SJSA1 (cell line): ENCODE measurements at places on chromosomes 2 and 18. TPM values are rescaled to one million over a fixed set of nuclear protein-coding genes. Genes with fewer than 3 reads are reported as not detected.

Gene VWA3B
- not detected in 2 replicates for total RNA-seq

Gene RGPD4
- not detected in 2 replicates for total RNA-seq

Gene EPHA4
- total RNA-seq, result 1.3 and 2.7 TPM in 2 replicates

DNA sequence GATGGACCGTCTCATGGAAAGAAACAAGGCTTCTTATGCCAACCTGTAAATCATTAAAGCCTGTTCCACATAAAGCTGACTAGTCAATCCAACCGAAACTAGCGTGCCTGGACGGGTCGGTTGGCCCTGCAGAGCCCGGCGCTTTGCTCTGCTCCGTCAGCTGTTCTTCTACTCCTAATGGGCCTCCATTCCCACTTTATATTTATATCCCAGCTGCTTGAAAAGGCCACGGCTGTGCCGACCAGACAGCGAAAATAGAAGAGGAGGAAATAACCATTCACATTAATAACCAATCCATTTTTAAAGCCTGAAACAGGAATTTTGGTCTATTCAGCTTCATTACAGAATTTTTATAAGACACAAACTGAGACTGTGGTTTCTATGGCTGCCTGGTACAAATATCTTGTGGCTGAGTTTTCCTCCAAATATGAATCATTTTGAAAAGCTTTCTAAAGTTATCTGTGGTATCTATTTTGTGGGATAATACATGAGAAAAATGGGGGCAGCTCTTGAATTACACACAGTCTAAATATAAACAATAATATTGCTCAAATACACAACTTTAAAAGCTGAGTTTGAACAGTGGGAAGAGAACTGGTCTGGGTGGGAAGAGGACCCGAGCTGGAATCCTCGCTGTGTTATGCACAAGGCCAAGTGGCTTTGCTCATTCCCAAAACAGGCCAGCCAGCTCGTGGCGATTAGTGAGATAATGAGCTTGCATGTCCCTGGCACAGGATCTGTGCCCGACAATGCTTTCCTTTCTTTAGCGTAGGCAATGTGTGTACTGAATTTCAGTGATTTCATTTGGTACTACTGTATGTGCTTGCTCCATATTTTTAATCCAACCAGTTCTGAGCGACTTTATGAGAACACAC, 10.5 kb upstream of the FAM124B start:
- no peak for DNase-seq

GRCh38 chr2:18526429-18526828, 34.0 kb downstream of the RDH14 start:
- DNase-seq, result no peak

- no peak for DNase-seq
These were observed 28.7 kb downstream of the SH2D6 start for GRCh38 chr2:85447222-85447585.

- DNase-seq, result no peak
These were observed 1321.6 kb upstream of the ACVR2A start for GRCh38 chr2:146523196-146523595.
